GM12864 (cell line): ENCODE measurements at places on chromosomes 2 and 18.

- no peak for DNase-seq
Measured at GRCh38 chr2:169073963-169074751, 4.8 kb downstream of the DHRS9 start.

DNA sequence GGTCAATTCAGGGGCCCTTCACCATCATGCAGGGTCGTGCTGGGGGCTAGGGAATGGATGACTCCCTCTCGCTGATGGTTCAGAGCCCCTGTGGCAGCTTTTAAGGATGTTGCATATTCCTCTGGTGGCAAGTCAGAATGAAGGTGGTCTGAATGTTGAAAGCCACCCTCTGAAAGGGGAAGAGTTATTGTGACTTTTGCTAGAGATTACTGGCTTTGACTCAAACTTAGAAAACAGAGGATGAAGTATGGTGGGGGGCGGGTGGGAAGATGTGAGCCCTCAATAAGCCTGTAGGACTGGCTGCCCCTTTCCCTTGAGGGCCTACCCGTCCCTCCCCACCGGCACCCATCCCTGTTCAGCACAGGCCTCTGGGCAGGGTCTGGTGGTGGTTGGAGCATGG, 23.2 kb downstream of the MC2R start:
- no peak for DNase-seq

- DNase-seq, result no peak
Measured at GRCh38 chr2:29782549-29783458, 138.6 kb downstream of the ALK start.

DNA sequence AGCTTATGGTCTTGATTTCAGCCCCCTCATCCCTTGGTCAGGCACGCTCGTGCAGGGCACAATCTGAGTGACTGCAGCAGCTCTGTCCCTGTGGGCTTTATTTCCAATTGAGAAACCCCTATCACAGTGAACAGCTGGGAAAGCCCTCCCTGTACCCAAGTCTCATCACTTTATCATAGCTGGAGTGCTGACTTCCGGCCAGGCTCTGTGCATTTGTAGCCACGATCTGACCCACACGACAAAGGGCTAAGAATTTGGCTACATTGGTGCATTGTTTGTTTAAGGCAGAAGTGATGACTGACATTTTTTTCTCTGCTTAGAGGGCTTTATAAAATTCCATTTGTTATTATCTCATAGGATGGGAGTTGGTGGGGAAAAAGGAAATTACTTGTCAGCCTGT, 184.4 kb downstream of the KCNS3 start:
- DNase-seq, result no peak

DNA sequence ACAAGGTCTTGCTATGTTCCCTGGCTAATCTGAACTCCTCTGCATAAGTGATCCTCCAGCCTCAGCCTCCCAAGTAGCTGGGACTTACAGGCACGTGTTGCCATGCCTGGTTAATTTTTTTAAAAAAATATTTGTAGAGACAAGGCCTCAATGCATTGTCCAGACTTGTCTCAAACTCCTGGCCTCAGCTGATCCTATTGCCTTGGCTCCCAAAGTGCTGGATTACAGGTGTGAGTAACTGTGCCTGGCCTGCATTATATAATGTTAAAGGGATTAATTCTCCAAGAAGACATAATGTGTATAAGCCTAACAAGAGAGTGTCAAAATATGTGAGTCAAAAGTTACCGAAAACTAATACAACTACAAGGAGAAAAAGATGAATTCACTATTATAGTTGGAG, 32.2 kb downstream of the BUB1 start:
- no peak for DNase-seq

GRCh38 chr2:126513033-126513432, 142.9 kb upstream of the GYPC start:
- no peak for DNase-seq
